ENCODE measurements at places on chromosomes 1 and 21.

GRCh38 chr1:203099805-203100515, 14.1 kb upstream of the MYOG start:
- DNase-seq, result no peak

- no peak for DNase-seq
Observed at GRCh38 chr21:38257667-38258066, 876 bp downstream of the KCNJ15 start.

DNA sequence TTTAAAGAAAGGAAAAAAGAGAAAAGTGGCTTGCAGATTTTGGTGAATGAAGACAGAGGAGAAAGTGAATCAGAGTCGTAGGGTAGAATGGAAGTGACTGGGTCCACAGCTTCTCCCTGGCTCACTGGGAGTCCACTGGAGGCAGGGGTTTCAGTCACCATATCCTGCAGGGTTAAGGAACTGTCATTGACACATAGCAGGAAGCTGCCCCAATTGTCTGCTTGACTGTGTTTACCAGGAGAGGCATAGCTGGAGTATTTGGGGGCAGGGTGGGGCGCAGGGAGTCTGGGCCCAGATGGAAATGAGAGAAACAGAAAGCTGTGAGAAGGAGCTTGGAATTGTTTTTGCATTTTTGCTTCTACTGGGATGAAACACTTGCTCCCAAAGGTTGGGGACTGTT, 228.8 kb upstream of the CSF3R start:
- no peak for DNase-seq

GRCh38 chr1:58857680-58858673, 74.1 kb upstream of the JUN start:
- peak; percentile 17 for DNase-seq

- no peak for DNase-seq
Observed at GRCh38 chr21:45267390-45267760, 20.3 kb downstream of the POFUT2 start.

GRCh38 chr1:151510020-151510405, 1.2 kb upstream of the CGN start:
- no peak for DNase-seq

DNA sequence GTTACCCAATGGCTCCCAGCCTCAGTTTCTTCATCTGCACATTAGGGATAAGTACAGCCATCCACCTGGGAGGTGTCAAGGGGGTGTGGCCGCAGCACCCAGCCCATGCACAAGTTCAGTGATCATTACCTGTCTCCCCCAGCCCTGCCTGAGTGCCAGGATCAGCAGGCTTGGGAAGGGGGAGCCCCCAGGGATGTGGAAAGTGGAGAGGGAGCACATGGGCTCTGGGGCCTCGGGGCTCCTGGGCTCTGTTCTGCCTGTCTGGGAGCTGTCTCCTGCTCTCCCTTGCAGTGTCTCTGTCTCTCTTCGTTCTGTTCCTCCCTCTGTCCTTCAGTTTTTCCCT, 10.8 kb upstream of the PADI1 start:
- DNase-seq, result no peak

DNA sequence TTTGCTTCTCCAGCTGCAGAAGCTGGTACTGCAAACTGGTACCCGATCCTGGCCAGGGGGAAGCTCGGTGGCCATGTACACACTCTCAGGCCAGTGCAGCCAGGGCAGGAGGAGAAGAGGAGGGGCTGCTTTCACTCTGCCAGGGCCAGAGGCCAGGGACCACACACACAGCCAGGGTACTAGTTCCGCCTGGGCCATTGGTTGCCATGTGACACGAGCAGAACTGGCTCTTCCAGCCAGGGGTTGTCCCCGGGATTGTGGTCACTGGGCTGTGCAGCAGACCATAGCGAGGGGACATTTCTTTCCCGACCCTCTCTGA, 3.7 kb upstream of the SHISAL2A start:
- DNase-seq, result no peak

- DNase-seq, result no peak
Observed at GRCh38 chr21:21722731-21723130, 724.5 kb downstream of the NCAM2 start.

GRCh38 chr1:156213644-156213966, 798 bp downstream of the PMF1 start:
- DNase-seq, result no peak

- DNase-seq, result no peak
Observed at GRCh38 chr1:156444407-156445001, 56.1 kb downstream of the MEF2D start.

DNA sequence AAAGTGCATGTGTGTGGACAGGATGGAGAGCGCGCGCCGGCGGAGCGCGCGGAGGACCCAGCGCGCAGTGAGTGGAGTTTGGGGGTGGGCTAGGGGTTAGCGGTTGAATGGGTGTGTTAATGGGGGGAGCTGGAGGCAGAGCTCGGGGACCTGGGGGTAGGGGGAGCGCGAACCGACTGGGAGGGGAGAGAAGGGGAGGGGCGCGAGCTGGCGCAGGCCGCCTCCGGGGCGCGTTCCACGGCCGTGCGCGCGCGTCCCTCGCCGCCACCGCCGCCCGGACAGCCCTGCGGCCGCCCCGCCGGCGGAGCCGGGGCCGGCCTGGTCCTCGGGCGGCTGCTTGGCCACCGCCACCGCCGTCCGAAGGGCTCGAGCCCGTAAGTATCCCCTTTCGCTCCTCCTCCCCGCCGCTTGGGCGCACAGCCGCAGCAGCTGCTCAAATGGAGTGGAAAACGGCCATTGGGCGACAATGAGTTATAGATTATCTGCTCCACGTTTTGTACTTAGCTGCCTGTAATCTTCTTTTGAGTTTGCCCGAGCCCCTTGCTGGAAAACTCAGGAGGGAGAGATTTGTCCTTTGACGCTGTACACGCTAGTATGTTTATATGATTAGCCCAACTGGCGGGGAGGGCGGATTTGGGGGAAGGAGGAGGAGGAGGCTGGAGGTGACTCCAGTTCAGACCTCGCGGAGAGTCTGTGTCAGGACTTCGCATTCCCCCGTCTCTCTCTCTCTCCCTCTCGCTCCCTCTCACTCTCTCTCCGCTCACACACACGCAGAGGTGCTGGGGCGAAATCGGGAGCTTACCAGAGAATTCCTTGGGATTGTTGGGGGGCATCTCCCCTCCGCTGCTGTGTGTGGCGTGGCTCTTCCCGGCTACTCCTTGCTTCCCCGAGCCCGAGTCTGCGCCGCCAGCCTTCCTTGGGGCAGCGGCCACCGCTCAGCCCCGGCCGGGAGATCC, at the start of gene ADGRL2:
Gene ADGRL2 (plus strand): TSS at position 240 of the 956 bp plus-strand sequence. CDS start 36,051 bp downstream, outside the sequence.
- DNase-seq, result no peak

- no peak for DNase-seq
Observed at GRCh38 chr1:171984262-171984661, 143.0 kb downstream of the DNM3 start.

DNA sequence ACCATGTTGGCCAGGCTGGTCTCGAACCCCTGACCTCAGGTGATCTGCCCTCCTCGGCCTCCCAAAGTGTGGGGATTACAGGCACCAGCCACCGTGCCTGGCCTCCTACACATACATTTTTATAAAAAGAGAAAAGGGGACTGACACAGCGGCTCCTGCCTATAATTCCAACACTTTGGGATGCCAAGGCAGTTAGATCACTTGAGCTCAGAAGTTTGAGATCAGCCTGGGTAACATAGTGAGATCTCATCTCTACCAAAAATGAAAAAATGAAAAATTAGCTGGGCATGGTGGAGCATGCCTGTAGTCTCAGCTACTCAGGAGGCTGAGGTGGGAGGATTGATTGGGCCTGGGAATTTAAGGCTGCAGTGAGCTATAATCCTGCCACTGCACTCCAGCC, 23.4 kb downstream of the ZNF281 start:
- DNase-seq, result no peak

DNA sequence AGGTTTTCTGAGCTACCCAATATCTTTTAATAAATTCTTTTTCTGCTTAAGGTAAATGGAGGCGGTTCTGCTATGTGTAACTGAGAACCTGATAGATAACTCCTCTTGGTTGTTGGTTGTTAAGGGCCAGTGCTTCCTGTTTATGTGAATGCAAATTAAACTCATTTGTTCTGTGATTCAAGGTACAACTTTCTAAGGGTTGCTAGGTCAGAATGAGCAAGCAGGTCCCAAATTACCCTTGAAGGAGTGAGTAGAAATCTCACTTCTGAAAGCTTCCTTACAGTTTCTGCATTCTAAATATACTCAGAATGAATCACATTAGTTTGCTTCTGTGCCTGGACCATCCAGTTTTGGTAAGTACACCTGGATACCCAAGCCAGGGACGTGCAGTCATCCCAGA, 15.5 kb upstream of the FAM78B start:
- no peak for DNase-seq

- no peak for DNase-seq
Observed at GRCh38 chr1:52166996-52167753, 25.3 kb downstream of the ZFYVE9 start.

DNA sequence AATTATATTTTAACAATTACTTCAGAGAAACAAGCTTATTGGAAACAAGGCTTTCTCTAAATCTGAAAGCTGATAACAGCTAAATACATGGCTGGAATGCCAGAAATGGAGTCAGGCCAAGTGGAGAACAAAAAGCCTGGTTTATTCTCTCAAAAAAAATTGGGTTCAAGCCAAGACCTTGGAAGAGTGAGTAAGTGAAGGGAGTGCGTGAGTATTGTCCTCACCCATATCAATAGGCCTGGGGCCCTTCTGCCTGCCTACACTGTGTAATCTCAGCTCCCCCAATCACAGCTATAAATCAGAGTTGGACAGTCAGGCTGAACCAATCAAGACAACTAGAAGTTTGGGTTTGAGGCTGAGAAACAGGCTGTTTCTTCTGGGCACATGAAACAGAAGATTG, 7.4 kb downstream of the KYAT3 start:
- DNase-seq, result no peak

- no peak for DNase-seq
Observed at GRCh38 chr1:110233861-110234260, 23.7 kb downstream of the KCNC4 start.

GRCh38 chr1:40901886-40902852, 40.0 kb upstream of the CITED4 start:
- no peak for DNase-seq

GRCh38 chr1:66848193-66848592, 47.1 kb upstream of the INSL5 start:
- DNase-seq, result no peak

DNA sequence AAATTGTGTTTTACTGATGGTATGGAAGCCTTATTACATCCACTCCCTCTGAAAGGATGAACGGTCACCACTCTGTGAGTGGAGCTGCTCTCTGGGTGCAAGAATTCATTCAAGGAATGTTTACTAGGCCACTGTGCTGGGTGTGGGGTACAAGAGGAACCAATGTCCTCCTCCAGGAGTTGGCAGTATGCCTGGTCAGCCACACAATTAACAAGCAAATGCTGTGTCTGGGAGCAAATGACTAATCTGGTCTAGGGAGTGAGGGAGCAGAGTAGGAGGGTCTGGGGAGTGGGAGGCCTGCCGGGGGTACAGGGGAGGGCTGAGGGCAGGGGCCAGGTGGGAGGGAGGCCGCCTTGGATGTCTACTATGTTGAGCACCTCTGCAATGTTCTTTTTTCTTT, 27.2 kb upstream of the TDRD10 start:
- no peak for DNase-seq

DNA sequence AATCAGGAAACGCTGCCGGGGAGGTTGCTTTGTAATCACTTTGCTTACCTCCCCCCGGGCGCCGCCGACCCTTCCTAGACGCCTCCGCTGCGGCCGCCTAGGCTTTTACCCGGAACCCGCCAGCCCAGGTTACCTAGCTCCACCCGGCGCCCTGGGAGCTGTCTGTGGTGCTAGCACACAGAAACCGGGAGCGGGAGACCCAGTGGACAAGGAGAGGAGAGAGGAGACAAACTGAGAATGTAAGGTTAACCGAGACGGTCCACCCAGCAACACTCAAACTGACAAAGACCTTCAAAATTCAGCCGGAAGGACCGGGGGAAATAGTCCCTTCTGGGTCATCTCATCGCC, 9.8 kb downstream of the BARHL2 start:
- DNase-seq, result no peak

GRCh38 chr1:197614916-197615692, 160.2 kb downstream of the DENND1B start:
- DNase-seq, result no peak

DNA sequence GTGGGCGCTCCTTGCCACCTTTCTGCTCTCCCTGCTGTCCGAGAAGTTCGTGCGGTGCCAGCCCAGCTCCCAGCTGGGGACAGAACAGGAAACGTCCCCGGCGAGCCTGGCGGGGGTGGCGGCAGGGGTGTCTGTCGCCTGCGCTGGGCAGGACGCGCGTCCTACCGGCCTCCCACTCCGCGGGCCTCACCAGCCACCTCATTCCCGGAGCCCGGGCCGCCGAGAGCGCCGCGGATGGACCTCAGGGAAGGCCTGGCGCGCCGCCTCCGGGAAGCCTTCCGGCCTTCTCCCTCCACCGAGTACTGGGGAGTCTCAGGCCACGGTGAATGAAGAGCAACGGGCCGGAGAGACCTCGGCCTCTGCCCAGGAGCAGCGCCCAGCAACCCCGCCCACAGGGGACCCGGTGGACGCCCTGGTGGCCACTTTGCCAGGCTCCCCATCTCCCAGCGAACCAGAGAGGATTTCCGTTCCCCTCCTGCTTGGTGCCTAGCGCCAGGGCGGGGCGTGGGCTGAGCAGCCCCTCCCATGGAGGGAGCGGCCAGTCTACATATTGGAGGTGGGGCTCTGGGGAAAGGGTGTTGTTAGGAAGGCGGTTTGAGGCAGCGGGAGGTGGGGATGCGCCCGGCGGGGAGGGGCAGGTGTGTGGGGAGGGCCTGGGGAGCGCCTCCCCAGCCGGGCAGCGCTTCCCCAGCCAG, 9.5 kb upstream of the TNFRSF14 start:
- DNase-seq, result no peak

GRCh38 chr1:173554541-173555250, 48.2 kb downstream of the SLC9C2 start:
- DNase-seq, result no peak

- DNase-seq, result no peak
Observed at GRCh38 chr1:167599957-167600581, 30.0 kb upstream of the RCSD1 start.

GRCh38 chr1:174914991-174915390, 84.8 kb upstream of the CACYBP start:
- no peak for DNase-seq

DNA sequence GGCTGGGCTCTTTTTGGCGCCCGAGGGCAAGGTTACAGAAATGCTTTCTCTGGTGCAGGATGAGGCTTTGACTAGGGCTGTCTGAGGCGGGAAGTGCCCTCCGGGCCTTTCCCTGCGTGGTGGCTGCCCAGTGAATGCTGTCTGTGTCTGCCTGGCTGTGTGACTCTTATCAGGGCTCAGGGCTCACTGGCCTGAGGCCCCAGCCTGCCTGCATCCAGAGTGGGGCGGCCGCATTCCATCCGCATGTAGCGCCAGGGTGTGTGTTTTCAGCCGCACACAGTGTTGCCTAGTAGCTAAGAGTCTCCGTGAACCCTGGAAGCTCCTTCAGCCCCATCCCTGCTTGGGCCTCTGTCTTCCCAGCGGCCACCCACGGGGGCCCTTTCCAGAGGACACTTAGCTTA, 59.1 kb downstream of the FAAP20 start:
- DNase-seq, result no peak

- no peak for DNase-seq
Observed at GRCh38 chr1:203669739-203670138, 43.1 kb downstream of the ATP2B4 start.

DNA sequence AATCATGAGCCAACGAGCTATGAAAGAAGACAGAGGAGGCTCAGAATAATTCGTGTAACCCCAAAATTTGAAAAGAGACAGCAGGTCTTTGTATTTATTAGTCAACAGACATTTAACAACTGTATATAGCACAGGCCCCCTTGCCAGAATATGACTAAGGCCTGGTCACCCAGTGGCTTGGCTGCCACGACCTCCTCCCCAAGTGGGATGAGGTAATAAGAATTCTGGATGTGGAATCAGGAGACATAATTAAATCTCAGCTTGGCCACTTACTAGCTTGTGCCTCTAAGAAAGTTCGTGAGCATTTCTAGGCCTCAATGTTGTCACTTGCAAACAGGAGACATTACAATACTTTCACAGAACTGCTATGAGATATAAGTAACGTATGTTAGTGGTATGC, 134.2 kb upstream of the TNFSF4 start:
- no peak for DNase-seq

All from GM18507 (cell line).